Effector CD4-positive, alpha-beta T cell (primary cell): ENCODE measurements at places on chromosomes 12 and 14.

DNA sequence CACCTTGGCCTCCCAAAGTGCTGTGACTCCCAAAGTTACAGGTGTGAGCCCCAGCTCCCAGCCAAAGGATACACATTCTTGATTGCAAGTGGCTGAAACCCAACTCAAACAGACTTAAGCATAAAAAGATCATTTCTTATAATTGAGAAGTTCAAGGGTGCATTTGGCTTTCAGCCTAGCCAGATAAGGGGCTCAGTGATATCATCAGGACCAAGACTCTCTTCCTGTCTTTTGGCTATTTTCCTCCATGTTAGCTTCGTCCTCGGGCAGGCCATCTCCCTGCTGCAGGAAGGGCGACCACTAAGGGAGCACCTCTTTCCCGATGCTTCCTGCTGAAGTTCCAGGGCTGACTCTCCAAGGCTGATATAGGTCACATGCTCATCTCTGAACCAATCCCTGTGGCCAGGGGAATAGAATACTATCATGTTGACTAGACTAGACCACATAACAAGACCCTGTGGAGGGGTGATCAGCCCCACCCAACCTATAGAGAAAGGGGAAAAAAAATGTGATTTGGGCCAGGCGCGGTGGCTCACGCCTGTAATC is 9.8 kb upstream of the KRT8 start:
- DNase-seq = no peak

GRCh38 chr12:6425590-6426531 is 18.9 kb upstream of the CD27 start:
- DNase-seq = no peak

GRCh38 chr12:26116829-26117715 is 7.8 kb downstream of the BHLHE41 start:
- no peak for DNase-seq

DNA sequence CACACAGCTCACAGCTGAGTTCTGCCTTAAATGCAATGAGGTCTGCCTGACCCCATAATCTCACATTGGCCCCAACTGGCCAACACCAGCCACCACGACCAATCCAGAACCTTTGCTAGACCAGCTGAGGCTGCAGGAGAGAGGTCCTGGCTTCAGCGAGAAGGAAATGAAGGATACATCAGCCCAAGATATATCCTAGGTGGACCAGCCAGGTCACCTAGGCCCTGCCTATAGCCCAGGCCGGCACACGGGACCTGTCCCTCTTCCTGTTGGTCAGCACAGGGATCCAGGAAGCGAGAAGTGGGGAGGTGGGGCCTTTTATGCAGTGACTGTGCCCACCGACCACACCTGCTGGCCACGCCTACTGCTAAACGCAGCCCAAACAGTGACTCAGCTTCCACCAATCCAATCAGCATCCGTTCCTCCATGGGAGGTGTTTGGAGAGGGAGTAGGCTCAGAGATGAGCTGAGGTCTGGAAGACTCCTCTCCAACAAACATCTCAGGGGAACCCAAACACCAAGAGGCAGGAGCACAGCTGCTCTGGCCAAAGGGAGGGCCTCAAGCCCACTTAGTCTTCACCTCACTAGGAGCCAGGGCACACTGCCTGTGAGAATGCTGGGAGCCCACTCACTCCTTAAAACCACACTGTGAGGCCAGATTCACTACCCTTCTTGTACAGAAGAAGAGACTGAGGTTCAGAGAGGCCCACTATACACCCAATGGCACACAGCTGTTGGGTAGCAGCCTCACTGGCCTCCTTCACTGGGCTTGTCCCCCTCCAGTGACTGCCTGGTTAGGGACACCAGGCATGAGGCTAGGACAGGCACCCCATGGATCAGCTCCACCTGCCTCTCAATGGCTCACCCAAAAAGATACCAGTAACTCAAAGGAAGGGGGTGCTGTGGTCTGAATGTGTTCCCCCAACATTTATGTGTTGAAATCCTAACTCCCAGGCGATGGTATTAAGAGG is 51.3 kb upstream of the PPP2R5C start:
- no peak for DNase-seq

DNA sequence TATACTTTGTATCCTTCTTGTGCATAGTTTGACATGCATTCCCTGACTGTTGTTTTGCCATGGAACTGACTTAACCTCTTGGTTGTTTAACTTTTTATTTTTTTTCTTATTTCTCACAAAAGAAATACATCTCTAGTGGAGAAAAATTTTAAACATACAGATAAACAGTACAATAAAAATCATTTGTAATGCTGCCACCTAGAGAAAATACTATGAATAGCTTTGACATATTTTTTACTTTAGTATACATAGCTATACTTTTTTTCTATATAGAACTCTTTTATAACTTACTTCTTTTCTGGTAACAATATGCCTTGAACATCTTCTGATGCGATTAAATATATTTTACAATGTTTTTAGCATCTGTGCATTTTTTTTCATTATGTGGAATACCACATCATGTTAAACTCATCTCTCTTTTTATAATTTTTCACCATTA is 184.5 kb downstream of the AKAP6 start:
- DNase-seq = no peak

DNA sequence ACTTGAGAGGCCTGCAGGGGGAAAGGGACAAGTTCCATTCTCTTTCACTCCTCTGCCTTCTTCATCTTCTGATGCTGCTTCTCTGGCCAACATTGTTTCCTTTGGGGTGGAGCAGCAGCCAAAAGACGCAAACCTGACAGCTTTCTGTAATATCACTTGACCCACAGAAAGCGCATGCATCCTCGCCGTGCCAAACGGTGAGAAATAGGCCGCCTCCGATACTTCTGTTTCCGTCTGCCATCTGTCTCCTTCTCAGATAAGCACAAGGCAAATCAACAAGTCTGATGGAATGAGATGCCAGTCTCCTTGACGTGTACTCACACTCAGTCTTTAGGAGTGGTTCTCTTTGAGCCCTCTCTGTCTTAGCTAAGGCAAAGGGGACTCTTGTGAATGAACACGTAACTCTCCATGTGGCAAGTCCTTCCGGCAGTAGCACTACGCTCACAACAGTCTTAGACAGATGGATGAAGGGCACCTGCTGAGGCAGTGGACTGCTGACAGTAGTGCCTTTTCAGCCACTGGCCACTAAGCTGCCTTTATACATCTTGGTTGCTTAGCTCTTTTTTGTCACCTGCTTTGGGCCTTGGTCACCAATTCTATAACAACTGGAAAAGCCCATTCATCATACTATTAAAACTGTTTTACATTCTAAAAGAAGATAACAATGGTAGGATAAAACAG is 214.1 kb downstream of the FBXL14 start:
- no peak for DNase-seq

DNA sequence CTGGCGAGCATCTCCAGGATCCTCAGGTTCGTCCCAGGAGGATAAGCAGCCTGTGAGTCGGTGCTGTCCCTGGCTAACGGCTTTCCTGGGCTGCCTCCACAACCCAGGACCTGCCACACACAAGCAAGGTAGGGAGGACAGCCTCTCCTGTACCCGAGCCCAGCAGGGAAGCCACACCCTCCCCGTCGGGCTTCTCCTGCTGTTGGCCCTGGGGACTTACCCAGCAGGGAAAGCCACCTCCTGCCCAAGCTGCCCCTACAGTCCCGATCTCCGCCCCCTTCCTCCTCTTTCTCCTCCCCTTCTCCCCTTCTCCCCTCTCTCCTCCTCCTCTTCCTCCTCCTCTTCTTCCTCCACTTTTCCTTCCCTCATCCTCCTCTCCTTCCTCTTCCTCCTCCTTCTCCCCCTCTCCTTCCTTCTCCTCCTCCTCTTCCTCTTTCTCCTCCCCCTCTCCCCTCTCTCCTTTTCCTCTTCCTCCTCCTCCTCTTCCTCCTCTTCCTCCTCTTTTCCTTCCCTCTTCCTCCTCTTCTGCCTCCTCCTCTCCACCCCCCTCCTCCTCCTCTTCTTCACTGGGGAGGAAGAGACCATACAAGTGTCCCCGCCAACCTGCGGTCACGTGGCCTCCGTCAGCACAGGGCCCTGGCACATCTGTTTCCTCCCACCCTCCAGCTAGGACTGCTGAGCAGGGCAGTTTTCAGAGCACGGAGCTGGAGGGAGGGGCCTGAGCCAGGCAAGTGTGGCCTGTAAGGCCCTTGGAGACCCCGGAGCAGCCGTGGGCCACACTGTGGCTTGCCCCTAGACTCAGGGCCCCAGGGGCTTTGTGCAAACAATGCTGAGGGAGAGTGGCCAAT is 17.3 kb upstream of the RFLNA start:
- DNase-seq = no peak

DNA sequence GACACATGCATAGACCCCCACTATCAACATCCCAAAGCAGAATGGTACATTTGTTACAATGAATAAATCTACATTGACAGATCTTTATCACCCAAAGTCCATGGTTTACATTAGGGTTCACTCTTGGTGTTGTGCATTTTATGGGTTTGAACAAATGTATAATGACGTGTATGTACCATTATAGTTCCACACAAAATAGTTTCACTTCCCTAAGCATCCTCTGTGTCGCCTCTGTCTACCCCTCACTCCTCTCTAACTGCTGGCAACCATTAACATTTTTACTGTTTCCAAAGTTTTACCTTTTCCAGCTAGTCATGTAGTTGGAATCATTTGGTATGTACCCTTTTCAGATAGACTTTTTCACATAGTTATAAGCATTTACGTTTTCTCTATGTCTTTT is 69.5 kb upstream of the LMO3 start:
- no peak for DNase-seq

GRCh38 chr14:71586131-71586897 is 345.9 kb upstream of the RGS6 start:
- DNase-seq = no peak

- no peak for DNase-seq
These were observed 247.4 kb downstream of the GALC start for GRCh38 chr14:87745507-87746118.

GRCh38 chr14:105023144-105023543 is 2.3 kb upstream of the CDCA4 start:
- no peak for DNase-seq

DNA sequence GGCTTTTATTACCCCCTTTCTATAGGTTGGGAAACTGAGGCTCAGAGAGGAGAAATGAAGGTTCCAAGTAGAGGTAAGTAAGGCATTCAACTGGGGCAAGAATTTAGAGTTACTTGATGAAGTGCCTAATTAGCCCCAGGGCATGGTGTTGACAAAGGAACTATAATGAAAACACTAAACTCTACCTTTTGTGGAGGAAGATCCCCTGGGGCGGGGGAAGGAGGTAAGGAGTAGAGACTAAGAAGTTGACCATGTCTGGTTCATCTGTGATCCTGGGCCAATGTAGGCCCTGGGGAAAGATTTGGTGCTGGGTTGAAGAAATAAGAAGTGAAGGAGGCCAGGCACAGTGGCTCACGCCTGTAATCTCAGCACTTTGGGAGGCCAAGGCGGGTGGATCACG is 16.2 kb upstream of the COX6A1 start:
- DNase-seq = no peak

DNA sequence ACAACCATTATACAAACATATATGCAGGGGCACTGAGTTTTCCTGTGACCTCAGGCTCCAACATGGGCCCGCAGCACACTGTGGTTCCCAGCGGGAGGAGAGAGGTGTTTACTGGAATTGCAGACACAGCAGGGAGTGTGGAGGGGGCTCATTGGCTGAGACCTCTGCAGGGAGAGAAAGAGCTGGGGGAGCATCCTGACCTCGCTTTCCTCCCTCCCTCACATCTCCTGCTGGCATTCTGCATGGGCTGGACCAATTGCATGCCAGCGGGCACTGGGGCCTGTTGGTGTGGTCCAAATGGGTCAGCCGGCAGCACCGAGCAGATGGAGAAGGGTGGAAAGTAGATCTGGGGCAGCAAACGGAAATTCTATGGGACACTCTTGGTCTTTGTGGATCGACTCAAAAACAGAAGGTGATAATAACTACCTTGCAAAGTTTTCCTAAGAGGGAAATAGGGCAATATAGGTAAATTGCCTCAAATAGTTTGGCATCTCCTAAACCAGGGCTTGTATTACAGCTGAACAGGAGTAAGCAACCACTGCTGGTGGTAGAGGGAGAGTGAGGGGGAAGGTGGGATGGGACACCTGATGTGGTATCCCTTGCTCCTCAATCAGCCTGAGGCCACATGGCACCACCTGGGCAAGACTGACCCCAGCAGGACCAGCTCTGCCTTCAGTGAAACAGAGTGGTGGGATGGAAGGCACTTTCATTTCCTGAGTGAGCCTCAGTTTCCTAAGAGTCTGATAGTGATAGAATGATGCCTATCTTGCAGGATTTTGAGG is 86.9 kb downstream of the NTF3 start:
- DNase-seq = no peak

- DNase-seq = no peak
These were observed 10.8 kb downstream of the JDP2 start for GRCh38 chr14:75438486-75439080.

DNA sequence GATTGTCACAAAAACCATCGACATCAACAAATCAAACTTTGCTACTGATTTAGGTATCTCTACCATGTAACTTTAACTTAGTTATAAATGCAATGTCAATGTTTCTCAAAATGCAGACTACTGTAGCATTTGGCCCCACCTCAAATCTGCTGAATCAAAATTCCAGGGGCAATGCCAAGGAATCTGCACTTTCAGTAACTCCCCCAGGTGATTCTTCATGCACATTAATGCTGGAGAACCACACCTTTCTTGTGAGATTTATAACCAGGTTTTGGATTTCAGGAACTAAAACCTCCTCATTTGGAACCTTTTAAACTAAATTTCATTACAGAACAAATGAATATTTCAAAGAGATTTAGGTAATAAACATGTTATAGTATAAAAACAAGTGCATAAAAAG is 4.9 kb downstream of the ATP2B1 start:
- DNase-seq = no peak

GRCh38 chr12:1281683-1282366 is 290.8 kb downstream of the ERC1 start:
- no peak for DNase-seq

GRCh38 chr14:38718519-38718918 is 384.5 kb downstream of the SEC23A start:
- DNase-seq = no peak

DNA sequence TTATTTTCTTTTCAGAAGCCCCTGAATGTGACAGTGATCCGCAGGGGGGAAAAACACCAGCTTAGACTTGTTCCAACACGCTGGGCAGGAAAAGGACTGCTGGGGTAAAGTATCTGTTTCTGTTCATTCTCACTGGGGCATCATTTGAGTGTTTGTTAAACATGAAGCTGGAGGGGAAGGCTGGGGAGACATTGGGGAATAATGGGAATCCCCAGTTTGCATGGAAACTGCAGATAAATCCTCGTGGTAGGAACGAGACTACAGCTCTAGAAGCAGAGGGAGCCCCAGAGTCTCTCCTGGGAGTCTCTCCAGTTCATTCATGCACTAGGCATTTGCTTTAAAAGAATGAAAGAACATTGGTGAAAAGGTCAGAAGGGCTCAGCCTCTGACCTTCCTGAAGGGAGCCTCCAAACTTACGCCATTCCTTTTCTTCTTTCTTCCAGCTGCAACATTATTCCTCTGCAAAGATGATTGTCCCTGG is 2.5 kb upstream of the CFAP251 start:
- DNase-seq = no peak

DNA sequence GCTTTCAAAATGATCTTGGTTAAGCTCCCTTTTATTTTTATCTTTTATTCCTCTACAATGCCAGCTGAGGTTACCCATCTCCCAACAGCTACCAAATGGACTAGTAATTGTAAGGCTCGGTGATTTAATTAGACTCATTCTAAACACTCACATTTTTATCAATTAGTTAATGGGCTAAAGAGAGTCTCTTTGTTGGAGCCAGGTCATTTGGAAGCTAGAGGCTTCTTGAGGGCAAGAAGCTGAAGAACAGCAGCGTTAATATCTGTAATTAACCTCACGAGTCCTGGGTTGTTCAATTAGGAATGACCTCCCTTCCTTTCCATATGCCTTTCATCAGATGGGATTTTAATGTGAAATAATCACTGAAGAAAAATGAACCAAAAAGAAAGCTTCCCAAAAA is 56.9 kb downstream of the OTX2 start:
- no peak for DNase-seq

GRCh38 chr12:131672311-131672940 is 38.5 kb upstream of the SFSWAP start:
- DNase-seq = no peak
